ENCODE measurements at places on chromosomes 2 and 18.

- no peak for DNase-seq
Measured at GRCh38 chr2:50431958-50432650, 599.8 kb downstream of the NRXN1 start.

- no peak for DNase-seq
Measured at GRCh38 chr2:192005211-192005610, 158.3 kb upstream of the CAVIN2 start.

- DNase-seq: no peak
Measured at GRCh38 chr18:35387152-35387571, 10.0 kb upstream of the ZNF396 start.

DNA sequence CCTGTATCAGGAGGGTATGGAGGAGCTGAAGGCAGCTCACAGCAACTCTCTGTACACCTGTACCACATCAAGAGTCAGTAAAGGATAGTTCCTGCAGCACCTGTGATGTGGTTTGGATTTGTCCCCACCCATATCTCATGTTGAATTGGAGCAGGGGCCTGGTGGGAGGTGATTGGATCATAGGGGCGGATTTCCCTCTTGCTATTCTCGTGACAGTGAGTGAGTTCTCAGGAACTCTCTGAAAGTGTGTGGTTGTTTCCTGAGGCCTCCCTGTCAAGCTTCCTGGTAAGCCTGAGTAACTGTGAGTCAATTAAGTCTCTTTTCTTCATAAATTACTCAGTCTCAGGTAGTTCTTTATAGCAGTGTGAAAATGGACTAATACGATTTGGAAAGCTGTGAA is 28.9 kb downstream of the OSBPL1A start:
- no peak for DNase-seq

GRCh38 chr18:67239826-67240225 is 276.7 kb downstream of the DSEL start:
- DNase-seq: no peak

DNA sequence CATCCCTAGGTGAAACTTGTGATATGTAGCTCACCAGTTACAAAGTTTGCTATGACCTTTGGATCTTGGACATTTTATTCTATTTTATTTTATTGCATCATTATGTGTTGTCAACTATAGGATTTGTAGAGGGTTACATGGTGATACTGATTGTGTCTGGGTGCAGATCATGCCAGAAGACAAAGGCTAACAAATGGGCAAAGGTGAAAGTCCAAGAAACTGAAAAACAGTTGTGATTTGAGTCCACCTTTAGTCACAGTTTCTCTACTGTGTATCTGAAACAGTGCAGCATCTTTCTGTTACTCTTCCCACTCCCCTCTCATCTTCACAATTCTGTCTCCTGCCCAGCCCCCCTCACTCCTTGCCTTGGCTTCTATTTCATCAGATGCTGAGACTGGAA is 111.9 kb upstream of the LYPD6 start:
- DNase-seq: no peak

DNA sequence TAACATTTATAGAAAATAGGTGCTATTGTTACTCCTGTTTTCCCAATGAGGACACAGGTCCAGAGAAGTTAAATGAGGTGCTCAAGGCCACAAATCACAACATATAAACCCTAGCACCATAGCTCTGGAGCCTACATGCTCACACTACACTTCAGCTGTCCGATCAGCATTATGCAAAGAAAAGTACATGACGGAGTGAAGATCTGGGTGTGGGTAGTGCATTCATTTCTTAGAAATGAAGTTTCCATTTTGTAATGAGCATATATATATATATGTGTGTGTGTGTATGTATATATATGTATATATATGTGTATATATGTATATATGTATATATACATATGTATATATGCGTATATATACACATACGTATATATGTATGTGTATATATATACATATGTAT is 30.2 kb upstream of the MRPL19 start:
- no peak for DNase-seq

GRCh38 chr2:54050445-54050844 is 65.0 kb upstream of the ACYP2 start:
- DNase-seq: no peak

GRCh38 chr2:229417176-229417575 is 146.1 kb upstream of the PID1 start:
- no peak for DNase-seq

- DNase-seq: no peak
Measured at GRCh38 chr2:152071092-152071491, 27.8 kb downstream of the CACNB4 start.

- DNase-seq: no peak
Measured at GRCh38 chr2:16716024-16716423, 50.4 kb upstream of the CYRIA start.

- DNase-seq: no peak
Measured at GRCh38 chr2:138267902-138268254, 233.7 kb upstream of the SPOPL start.

GRCh38 chr2:31263636-31264190 is 29.8 kb downstream of the EHD3 start:
- DNase-seq: no peak

- DNase-seq: no peak
Measured at GRCh38 chr2:21519821-21520220, 396.1 kb downstream of the TDRD15 start.

- DNase-seq: no peak
Measured at GRCh38 chr2:119205001-119205706, 18.5 kb upstream of the STEAP3 start.

DNA sequence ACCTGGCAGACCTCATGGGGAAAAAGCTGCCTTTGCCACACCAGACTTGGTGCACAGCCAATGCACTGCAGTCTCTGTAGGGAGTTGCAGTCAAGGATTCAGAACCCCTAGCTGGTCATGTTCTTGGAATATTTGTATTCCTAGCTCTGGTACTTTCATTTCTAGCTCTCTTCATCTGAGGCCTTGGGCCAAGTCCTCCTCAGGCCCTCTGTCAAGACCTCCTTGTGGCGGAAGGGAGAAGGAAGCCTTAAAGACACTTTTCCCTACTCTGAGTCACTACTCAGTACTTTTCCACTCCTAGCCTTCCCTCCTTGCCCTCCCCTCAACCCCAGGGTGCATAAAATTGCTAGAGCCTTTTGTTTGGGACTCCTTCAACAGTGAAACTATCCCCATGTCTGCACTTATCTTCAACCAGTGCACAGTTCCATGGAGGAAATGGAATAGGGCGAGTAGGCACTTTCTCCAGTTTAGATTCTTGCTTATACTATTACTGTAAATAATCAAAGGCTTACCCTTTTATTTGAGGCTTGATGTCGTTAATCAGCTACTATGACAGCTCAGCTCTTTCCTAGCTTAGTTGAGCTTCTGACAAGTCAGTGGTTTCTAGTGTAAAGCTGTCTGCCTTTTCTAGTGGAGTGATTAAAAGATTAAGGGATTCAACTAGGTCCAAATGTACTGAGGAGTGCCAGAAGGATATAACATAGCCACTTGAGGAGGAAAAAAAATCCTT is 15.8 kb downstream of the M1AP start:
- DNase-seq: no peak

Data from stimulated activated CD8-positive, alpha-beta memory T cell treated with anti-CD3 and anti-CD28 coated beads, Interleukin-12 subunit alpha, Interleukin-12 subunit beta, amount 100 ng/mL, for 1 hour (primary cell).